ENCODE measurements at places on chromosomes 6 and 20.
A peak's percentile ranks its signal among the peaks of the same experiment; 100 is the strongest.

- no peak for DNase-seq
These were observed 166.7 kb upstream of the THEMIS start for GRCh38 chr6:128067446-128068118.

DNA sequence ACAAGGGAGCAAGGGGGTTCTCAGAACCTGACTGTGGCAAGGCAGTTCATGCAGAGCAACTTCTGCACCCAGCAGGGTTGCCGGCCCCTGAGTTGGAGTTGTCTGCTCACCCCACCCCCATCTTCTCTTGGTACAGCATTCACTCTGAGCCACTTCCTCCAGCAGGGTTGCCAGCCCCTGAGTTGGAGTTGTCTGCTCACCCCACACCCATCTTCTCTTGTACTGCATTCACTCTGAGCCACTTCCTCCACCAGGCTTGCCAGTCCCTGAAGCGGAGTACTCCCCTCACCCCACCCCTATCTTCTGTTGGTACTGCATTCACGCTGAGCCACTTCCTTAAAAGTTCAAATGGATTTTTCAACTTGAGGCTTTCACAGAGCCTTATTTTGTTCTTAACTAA, 79.7 kb upstream of the SYNDIG1 start:
- no peak for DNase-seq

- DNase-seq = no peak
These were observed 1.0 kb downstream of the FILIP1 start for GRCh38 chr6:75492386-75493153.

- no peak for DNase-seq
These were observed 76.8 kb downstream of the HIVEP2 start for GRCh38 chr6:142867988-142868812.

- DNase-seq = no peak
These were observed 51.0 kb downstream of the FAM184A start for GRCh38 chr6:119027465-119027864.

GRCh38 chr20:59828125-59829053, 105.0 kb downstream of the SYCP2 start:
- DNase-seq = no peak

DNA sequence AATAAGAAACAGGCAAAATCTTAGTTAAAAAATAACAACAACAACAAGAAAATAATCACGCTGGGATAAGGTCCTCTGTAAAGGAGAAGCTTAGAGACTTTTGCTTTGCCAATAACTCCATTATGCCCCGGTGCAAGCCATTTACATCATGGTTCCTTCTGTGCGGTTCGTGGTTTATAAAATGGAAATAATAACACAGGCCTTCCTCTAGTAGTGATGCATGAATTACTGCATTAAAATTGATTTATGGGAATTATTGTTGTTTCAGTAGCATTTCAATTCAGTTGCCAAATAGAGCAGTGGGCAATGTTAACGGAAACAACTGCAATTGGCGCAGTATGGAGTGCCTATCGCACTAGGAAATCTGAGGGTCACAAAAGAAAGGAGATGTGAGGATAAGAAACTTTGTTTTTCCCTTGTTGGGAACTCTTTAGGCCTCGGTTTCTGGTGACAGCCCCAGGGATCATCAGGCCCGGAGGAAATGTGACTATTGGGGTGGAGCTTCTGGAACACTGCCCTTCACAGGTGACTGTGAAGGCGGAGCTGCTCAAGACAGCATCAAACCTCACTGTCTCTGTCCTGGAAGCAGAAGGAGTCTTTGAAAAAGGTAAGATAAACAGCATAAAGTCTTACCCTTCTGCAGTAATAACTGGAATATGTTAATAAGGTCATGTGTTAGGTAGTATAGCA, 1.1 kb downstream of the CD109 start:
- no peak for DNase-seq

- DNase-seq = peak; percentile 15
These were observed 297.3 kb downstream of the PHACTR1 start for GRCh38 chr6:13013681-13014503.

- peak; percentile 22 for DNase-seq
These were observed at the start of gene ANKRD60 for GRCh38 chr20:58228484-58229197. ANKRD60 (minus strand) TSS chr20:58228653; CDS start chr20:58228653, 0 bp downstream.

- no peak for DNase-seq
These were observed 6.6 kb downstream of the TDP2 start for GRCh38 chr6:24660105-24660504.

- no peak for DNase-seq
These were observed 415.6 kb upstream of the BTBD3 start for GRCh38 chr20:11502061-11502460.

- no peak for DNase-seq
These were observed 2.8 kb upstream of the GINM1 start for GRCh38 chr6:149563203-149563927.
